ENCODE measurements at places on chromosomes 12 and 14.

DNA sequence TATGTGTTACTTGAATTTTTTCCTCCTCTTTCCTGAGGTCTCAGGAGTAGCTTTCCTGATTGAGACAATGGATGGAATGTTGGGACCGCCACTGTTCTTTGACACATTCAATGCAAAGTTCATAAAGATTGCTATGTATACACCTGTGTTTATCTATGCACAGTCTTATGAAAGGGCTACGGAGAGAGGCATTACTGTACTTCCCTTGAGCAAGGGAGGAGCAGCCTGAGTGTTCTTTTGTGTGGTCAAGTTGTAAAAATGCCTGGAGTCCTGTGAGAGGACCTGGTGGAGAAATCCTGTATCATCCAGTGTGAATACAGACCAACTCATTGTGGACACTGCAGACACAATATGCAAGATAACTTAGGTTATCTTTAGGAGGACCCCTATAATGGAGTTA is 1.2 kb downstream of the SRGAP1 start:
- no peak for DNase-seq

DNA sequence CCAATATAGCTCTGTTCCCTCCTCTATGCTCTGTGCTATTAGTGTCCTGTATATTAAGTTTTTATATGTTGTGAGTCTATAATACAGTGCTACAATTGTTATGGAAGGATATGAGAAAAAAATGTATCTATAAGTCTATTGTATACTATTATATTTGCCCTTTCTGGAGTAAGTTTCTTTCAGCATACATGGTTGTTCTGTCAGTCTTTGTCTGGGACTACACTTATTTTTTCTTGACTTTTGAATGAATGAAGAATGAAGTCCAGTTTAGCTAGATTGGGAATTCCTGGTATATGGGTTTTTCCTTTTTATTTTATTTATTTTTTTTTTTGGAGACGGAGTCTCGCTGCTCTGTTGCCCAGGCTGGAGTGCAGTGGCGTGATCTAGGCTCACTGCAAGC is 76.0 kb upstream of the DNM1L start:
- no peak for DNase-seq

GRCh38 chr14:103444837-103445524 is 59.8 kb downstream of the MARK3 start:
- no peak for DNase-seq

GRCh38 chr12:105382771-105383622 is 52.5 kb downstream of the C12orf75 start:
- DNase-seq: no peak

GRCh38 chr12:111084605-111085004 is 164.2 kb upstream of the MYL2 start:
- no peak for DNase-seq

DNA sequence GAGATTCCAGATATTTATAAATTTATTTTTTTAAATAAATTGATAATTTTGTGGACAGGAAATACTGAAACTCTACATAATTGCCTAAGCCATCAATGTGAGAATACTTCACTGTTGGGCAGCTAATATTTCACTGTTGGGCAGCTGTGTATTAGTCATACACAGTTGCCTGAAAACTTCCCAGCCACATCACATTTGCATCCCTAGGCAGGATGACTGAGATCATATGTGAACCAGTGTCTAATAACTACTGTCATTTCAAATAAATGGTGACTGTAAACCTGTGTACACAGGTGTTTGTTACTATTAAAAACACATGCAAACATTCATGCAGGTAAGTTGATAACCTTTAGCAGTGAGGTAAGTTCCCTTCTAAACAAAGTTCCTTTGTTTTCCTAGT is 43.9 kb downstream of the TMTC3 start:
- DNase-seq: no peak

GRCh38 chr12:101001669-101002068 is 207.1 kb downstream of the ANO4 start:
- DNase-seq: no peak

GRCh38 chr12:4535092-4535491 is 3.6 kb upstream of the RAD51AP1 start:
- DNase-seq: no peak

DNA sequence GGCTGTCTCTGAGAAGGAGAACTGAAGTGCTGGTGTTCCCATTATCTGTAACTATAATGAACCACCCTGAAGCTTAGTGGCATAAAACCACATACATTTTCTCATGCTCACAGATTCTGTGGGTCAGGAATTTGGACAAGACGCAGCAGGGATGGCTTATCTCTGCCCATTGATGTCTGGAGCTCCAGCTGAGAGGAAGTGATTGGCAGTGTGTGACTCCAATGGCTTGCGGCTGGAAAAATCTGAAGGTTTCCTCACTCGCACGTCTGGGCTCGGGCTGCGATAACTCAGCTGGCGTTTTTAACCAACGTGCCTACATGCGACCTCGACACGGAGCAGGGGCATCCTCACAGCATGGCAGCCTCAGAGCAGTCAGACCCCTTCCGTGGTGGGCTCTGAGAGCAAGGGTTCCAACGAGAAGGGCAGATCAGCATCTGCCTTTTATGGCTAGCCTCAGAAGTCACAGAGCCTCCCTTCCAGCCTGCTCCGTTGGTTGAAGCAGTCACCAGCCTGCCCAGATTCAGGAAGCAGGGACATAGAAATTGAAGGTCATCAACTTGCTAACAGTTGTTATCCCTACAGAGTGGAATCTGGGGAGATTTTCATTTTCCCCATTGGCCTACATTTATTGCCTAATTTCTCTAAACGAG is 143.3 kb upstream of the BCL2L14 start:
- DNase-seq: no peak

DNA sequence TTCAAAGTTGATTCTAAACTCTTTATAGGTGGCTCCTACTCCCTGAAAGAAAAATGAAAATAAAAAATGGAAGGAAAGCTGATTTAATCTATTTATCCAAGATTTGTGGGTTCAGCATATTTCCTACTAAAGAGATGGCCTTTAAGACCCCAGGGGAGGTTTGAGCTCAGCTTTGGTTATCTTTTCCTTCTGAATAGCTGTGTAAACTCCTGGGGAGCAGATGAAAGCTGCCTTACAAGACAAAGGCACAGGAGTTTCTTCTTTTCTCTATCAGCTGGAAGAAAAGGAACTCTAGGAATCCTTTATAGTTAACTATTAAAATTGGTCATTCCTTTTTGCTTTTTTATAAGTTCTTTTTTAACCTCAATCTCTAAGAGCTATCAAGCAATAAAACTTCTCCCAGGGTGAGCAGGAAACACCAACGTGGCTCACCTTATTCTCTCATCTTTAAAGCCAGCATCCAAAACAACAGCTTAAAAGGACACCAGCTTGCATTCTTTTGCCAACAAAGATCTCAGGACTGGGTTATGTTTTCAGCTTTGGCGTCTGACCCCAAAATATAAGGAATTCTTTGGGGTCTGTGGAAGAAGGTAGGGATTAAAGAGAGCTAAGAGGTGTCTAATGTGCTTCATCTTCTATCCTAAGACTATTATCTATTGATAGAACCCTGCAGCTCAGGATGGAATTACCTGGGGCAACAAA is 371.7 kb upstream of the KITLG start:
- DNase-seq: no peak

- DNase-seq: no peak
Observed at GRCh38 chr14:66234411-66234810, 251.8 kb upstream of the CCDC196 start.

DNA sequence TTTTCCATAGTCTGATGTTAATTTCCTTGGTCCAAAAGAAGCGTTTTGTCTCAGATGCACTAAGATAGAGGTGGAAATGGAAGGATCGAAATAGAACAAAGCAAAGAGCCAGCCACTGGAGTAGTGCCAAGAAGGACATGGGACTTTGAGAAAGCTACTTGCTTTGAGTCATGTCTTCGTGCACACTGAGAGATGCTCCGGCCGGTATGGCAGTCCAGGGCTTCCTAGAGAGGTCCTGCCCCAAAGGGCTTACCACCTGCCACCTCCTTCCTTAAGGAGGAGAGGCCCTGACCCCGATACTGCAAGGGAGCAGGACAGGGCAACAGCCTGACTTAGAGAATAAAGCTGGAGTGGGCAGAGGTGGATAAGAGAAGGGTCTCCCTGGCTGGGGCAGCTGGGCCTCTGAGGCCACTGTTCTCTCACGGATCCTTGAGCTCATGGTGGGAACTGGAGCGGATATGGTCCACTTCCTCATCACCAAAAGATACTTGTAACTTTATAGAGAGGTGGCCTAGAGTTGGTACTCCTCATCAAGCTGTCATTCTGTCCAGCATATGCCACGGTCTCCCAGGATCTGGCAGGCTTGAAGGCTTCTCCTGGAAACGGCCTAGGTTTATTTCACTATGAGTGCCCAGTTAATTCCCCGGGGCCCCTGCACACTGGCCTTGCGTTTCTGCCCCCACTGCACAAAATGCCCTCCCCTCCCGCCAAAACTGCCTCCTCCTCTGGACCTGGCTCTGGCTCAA is 57.4 kb downstream of the FOXN3 start:
- no peak for DNase-seq

DNA sequence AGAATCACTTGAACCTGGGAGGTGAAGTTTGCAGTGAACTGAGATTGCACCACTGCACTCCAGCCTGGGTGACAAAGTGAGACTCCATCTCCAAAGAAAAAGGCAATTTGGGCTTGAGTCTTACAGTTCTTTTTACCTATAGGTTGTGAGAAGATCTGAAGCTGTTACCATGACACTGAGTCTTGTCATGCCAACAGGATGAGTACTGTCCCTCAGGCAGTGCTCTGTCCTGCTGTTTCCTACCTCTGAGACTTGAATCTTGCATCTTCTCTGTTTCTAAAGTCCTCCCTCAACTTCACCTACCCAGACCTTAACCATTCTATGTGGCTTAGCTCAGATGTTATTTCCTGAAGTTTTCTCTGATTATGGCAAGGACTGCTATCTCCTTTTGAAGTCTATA is 400.8 kb upstream of the PRICKLE1 start:
- no peak for DNase-seq

DNA sequence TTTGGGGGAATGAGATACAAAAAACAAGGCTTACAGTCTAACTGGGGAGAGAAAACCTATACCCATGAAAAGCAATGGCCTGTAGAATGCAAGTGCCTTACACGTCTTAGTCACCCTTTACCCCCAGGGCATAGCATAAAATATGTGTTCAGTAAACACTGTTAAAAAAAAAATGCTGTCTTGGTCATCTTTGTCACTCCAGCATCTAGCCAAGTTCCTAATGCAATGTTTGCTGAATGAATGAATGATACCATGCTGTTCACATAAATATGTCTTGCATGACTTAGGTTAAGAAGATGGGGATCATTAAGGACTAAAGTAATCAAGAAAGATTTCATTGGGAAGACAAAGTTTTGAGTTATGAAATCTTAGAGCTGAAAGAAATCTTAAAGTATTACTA is 38.5 kb downstream of the PPP2R5E start:
- DNase-seq: no peak

DNA sequence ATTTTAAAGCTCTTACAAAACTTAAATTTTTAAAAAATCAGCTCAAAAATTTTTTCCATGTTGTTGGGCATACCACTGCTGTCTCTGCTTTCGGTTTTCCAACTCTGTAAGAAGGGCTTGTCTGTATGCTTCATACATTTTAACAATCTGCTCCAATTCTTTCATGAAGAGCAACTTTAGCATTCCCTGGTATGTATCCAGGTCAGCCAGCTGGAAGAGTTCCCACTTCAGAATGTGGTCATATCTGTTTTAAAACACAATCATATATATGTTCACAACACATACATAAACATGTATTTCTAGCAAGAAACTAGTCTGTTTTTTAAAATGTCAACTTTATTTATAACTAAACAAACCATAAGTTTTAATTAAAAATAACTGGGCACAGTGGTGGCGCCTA is 33.0 kb downstream of the SAV1 start:
- DNase-seq: no peak

DNA sequence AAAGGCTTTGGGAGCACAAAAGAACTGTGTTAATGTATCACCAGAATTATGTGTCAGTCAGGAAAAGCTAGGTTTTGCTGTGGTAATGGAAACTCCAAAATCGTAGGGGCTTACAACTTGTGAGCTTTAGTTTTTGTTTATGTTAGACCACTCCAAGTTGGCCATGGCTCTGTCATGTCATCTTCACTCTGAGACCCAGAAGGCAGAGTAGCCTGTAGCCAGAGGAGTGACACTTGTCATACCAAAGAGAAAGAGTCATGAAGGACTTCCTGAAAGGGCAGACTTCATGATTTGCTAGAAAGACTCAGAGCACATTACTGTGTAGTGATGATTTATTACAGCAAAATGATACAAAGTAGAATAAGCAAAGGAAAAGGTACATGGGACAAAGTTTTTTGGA is 133.6 kb upstream of the SSTR1 start:
- no peak for DNase-seq

GRCh38 chr14:60760644-60761364 is 26.2 kb downstream of the MNAT1 start:
- peak; percentile 72 for DNase-seq

GRCh38 chr12:9858135-9858534 is 11.0 kb downstream of the CLEC2B start:
- no peak for DNase-seq

- DNase-seq: no peak
Observed at GRCh38 chr12:66191547-66192126, 2.6 kb downstream of the IRAK3 start.

GRCh38 chr14:57066463-57066862 is 202.2 kb downstream of the EXOC5 start:
- DNase-seq: no peak

GRCh38 chr14:81178063-81178462 is 42.7 kb downstream of the GTF2A1 start:
- no peak for DNase-seq

DNA sequence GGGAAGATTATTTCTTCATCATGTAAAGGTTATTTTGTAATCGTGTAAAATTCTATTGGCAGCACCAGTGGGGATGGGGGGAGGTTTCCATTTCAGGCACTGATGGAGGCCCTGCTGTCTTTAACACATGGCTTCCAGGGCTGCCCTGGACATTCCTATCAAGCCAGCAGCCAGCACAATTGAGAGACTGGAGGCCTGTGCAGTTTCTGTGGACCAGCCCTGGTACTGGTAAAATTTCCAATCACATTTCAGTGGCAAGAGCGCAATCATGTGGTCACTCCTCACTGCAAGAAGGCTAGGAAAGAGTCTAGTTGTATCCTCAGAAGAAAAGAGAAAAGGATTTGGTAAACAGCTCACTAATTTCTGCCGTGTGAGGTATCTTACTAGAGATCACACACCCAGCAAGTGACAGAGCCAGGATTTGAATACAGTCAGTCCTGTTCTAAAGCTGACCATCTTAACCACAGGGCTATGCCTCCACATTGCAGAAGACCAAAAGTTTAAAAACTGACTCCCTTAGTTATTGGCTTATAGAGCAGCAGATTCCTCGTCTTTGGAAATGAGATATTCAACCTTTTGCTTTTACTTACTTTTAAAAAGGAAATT is 179.4 kb upstream of the ARHGAP5 start:
- no peak for DNase-seq

GRCh38 chr12:53625373-53625945 is 723 bp downstream of the ATF7 start:
- no peak for DNase-seq

GRCh38 chr12:96870946-96871345 is 36.1 kb upstream of the NEDD1 start:
- no peak for DNase-seq

GRCh38 chr14:78090864-78091263 is 79.3 kb upstream of the NRXN3 start:
- DNase-seq: no peak
